Body of pancreas (tissue), 4 donors: ENCODE measurements at places on chromosomes 6 and 20. TPM values are rescaled to one million over a fixed set of nuclear protein-coding genes. Genes with fewer than 3 reads are reported as not detected.

BCAS4 gene
- under 0.01 TPM for total RNA-seq

ARMH2 gene
- not detected for total RNA-seq

ZNF334 gene
- total RNA-seq, result 11.2 TPM

RRP36 gene
- 29.7 TPM for total RNA-seq

RPS6KA2 gene
- total RNA-seq, result 24.4 TPM

FBXO9 gene
- 69.0 TPM for total RNA-seq

SLC35D3 gene
- not detected for total RNA-seq

ASIP gene
- not detected for total RNA-seq

PI3 gene
- total RNA-seq, result not detected

GJA1 gene
- 14.8 TPM for total RNA-seq

SLPI gene
- 14.5 TPM for total RNA-seq

OPN5 gene
- not detected for total RNA-seq

CYP39A1 gene
- total RNA-seq, result 6.0 TPM
